ENCODE measurements at places on chromosomes 12 and 14.
A peak's percentile ranks its signal among the peaks of the same experiment; 100 is the strongest.

DNA sequence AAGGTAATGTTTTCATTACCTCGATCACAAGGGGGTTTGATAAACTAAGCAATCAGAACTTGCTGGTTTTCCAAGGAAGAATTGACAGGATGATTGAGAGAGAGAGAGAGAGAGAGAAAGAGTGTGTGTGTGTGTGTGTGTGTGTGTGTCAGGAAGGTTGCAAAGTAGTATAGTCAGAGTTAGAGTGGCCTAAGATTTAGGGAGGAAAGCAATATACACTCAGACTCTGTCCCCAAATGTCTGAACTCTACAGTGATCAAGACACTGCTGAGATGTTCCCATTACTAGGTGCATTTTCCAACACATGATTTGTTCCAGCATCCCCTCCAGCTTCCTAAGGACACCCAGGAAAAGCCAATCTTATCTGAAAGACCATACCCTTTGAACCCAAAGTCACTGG lies 1074.1 kb downstream of the BCL11B start:
- no peak for DNase-seq

DNA sequence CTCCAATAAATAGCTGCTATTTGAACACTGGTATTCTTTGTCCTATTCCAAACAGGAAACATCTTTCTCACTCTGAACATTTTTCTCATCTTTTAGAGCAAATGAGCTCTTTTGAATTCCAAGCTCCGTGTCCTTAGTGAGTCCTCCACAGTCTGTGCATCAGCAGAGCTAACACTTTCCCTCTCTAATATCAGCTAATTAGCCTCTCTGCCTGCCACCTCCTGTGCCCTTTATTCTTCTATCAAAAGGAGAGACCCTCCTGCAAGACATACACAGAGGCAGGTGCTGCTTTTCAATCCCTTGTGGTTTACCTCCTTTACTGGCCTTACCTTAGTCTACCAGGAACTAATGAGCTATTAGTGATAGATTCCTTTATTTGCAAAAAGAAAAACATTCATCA lies 178.5 kb downstream of the SLC35F4 start:
- peak; percentile 60 for DNase-seq

DNA sequence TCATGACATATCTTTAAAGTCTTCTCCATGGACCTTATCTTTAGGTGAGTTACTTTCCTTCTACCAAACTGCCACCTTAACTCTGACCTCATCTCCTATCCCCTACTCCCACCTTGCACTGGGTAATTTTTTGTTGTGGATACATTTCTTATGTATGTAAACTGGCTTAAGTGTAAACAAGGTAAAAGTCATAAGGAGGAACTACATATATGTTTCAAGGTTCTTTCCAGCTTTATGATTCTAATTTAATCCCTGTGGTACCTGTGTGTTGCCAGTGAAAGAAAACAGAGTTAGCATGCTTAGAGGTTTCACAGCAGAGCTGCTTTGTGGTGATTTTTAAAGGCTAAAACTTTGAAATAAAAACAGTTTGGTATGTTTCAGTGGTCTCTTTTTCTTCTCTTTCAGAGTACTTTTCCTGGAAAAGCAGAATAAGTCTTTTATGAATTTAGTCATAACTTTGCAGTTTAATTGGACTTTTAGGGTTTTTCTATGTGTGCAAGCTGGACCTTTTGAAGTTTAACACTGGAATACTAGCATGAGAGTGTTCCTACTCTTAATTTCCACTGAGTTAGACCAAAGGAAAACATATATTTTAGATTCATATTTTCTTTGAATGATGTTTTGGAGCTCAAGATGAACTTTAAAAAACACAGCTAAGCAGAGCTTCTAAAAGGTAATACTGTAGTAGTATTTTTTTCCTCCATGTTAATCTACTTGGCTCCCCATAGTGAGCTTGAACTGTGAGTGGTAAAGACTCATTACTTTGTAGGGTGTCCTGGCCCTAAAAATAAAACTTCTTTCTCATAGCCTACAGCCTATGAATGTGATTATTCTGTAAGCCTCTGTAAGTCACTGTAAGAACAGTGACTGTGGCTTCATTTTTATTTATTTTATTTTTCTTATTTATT lies 105.4 kb downstream of the FUT8 start:
- no peak for DNase-seq

DNA sequence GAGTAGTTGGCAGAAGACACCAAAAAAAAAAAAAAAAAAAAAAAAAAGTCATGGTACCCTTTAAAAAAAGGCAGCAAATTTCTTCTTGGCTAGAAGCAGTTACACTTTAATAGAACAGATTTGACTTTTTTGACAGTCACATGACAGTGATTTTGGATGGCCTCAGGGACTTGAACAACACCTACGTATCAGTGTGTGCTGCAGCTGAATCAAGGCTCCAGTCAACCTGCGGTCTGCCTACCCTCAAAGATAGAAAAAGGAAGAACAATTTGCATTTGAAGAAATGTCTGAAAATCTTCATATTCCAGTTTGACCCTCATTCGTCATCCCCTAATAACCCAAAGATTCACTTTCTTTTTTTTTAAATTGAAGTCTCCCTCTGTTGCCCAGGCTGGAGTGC lies 53.9 kb downstream of the MDM2 start:
- no peak for DNase-seq

DNA sequence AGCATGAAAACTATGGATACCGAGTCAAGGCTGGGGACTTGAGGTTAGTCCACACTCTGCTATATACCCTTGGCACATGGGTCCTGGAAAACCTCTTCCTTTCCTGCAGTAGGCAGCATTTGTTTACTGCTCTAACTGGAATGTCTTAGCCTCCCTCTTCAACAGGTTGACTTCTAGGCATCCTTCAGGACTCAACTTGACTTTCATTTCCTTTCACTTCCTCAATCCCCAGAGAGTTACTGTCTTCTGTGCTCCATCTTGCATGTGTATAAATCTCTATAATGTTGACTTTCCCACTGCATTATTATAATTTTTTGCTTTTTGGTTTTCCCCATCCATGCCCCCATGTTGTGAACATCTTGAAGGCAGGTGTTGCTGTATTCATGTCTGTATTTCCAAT lies 107.9 kb downstream of the VRK1 start:
- no peak for DNase-seq

DNA sequence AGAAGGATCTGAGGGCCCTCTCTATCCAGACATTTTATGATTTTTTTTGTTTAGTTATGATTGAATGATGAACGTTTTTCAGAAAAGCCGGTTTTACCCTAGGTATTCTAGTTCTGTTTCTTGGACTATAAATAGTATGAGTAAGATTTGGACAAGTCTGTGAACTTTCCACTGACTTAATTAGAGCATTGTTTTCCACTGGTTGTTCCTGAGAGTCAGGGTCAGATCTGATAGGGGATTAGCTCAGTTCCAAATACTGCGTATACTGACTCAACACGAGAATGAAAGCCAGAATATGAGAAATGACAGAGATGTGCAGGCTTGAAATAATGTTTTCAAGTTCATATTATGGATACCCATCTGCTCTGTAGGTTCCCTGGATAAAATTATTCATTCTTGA lies 361.6 kb downstream of the AEBP2 start:
- no peak for DNase-seq

DNA sequence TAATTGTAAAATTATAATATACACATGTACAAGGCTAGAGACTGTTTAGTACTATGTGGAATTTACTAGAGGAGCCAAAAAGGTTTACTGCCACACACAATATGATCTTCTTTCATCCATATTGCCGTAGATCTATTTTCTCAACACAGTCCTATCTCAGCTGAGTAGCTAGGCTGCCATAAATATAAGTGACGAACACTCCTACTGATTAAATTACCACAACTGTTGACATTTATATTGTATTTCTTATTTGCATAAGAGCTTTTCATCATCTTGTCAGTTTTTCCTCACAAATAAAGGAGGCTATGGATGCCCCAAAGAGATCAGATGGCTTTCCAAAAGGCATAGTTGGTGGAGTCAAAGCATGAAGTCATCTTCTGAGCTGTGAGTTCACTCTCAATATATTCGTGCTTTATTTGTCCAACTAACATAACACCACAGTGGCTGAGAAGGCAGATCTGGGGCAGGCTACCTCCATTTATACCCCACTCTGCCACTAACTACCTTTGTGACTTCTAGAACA lies 78.6 kb downstream of the CCDC59 start:
- DNase-seq = peak; percentile 9

GRCh38 chr12:75661908-75662307 lies 150.5 kb upstream of the KRR1 start:
- no peak for DNase-seq

DNA sequence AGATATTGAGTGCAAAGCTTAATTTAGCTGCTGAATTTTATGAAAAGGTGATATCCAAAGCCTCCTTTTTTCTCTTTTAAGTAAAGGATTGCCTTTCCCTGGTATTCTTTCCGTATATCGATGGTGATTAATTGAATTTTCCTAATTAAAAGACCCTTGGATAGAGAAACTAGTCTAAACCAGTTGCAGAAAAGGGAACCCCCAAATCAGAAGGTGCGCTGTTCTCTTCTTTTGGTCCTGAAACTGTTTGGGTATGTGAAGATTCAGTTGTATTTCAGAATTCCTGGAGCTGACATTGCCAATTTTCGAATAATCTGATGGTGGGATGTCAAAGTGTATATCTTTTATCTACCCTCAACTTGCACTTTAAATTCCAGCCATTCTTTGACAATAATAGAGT lies 1.9 kb downstream of the GPHN start:
- DNase-seq = no peak

DNA sequence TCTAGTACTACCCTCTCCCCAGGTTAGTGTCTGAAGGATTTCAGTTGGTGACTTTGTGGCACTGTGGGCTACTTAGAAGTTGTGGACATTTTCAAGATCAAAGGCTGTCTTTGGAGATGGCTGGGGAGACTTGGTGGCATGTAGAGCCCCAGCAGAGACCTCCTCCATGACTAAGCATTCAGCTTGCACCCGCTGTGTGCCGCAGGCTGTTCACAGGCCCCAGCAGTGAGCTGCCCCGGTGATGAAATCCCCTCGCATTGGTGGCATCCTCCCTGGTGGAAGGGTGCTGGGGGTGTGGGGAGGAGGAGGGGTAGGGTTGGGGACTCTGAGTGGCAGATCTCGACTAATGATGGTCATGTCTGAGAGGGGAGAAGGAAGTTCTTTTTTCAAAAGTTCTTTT lies 173.9 kb downstream of the TSPAN9 start:
- DNase-seq = no peak
